Small intestine (tissue), 16 donors: ENCODE measurements at places on chromosomes 4 and X.

GRCh38 chr4:182827954-182828353 is 89.2 kb downstream of the DCTD start:
- no peak for DNase-seq

DNA sequence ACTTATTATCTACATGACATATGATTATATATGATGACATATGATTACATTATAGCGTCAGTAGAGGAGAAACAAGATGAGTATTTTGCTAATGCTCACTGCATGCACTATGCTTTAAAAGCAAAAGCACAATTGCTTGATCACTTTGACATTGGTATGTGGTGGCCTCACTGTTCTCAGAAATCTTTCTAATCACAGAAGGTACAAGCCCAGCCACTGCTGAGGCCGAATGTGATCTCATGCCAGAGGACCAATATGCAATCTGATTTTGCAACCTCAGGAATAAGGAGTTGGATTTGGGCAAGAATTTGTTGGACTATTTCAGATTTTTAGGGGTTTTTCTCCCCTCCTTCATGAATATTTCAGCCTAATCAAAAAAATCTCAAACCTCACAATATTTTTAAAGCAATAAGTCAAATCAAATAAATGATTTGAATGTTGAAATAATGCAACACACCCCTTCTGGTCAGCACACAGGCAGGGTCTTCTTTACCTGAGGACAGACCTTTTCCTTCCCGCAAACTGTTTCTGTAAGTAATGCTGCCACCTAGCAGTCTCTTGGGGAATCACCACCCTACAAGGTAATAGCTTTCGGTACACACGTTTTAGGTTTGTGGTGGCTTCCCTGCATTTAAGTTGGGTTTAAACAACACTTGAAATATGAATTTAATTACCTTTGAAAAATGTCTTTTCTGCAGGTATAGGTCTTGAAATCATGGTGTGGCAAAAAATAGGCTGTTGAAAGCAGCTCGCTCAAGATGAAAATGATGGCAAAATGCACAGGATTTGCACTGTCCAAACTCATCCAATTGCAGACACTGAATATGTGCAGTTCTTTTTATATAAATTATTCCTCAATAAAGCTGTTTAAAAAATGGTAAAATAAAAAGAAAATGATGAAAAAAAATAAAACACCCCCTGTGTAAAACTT is 4.8 kb upstream of the CXCL13 start:
- DNase-seq = peak; percentile 31

GRCh38 chrX:134654398-134655012 is 3.8 kb downstream of the PLAC1 start:
- DNase-seq = no peak

DNA sequence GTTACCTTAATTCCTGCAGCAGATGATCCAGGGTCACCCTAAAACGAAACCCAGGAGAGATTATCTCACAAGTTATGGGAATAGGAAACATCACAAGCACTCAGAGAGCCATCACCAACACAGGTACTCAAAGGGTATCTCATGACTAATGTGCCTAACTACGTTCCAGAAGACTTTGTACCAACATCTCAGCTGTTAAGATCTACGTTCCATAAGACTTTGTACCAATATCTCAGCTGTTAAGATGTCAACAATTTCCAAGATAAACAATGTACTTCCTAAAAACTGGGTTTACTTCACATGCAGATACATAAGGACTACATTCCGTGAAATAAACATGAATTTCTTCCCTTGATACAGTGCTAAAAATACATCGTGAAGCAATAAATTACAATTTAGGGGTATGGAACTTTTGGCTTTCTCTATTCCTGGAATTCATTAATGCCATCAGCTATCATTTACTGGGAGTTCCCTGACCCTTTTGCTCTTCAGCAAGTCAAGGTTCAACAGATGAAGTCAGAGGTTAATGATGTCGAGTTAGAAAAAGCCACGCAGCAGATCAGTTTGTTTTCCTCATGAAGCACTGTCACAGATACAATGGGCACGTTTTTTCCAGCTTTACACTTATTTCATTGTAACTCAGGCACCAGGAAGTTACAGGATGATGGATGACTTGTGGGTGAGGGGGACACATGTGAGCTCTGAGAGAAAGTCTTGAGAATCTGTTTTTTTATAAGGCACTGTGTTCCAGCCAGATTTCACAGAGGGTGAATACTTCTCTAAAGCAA is 127.0 kb upstream of the ETNPPL start:
- peak; percentile 81 for DNase-seq

DNA sequence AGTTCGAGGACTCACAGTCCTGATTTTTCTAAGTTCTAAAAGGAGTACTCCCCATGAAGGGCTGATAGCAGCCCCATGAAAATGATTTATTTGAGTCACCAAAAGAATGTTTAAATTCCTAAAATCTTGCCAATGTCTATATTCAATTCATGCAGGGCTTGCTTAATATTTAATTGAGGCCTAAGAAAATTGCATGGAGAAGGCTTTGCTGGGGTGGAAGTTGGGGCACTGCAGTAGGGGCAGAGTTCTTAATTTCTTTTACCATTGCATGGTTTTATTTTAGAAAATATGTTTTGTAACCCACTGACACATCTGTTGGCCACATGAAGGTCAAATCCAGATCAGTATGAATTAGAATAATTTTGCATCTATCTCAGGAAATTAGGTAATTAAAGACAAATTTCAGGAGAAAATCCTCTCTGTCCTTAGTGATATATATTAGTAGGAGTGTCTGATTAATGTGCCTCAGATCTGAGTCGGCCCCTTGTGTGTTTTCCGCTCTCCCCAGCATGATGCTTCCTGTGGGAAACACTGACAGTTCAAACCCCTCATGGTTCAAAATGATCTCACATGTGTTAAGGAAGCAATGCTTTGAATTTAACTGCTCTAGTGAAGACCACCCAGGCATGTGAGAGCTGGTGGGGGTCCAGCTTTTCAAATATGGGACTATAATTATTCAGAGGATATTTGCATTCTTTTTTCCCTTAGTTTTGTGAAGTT is 54.0 kb upstream of the EGFL6 start:
- DNase-seq = no peak

- DNase-seq = no peak
Observed at GRCh38 chr4:3183008-3183407, 66.0 kb upstream of the MSANTD1 start.

DNA sequence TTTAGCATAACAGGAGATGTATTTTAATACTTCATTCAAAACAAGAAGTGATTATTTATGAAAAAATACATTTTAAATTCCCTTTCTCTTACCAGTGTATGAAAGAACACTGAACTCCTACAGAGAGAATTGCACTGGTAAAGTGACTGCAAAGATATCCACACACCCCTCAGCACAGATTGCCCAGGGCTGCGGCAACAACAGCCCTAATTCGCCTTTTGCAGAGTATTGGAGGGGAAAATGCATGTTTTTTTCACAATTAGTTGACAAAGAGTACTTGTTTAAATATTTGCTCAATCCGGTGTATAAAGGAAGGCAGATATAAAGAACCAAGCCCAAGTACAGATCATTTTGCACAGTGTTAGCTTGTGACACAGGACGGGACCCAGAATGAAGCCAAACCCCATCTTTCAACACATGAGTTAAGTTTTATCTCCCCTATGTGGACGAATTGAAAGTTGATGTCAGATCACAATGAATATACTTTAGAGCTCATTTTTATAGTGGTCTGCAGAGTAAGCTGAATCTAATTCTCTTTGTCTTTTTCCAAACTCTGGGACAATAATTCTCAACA is 551.4 kb upstream of the IGFBP7 start:
- DNase-seq = no peak

DNA sequence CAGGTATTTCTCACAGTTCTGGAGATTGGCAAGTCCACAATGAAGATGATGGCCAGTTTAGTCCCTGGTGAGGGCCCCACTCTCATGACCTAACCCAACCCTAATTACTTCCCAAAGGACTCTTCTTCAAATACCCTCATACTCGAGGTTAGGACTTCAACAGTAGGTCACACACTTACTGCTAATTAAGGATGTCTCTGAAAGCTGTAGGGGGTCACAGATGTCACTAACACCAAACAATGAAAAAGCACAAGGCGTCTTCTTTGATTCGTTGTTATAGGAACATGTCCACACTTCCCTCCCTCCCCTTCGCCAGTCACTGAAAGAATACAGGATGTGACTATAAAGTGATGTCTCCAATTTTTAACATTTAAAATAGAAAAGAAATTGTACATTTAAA is 309.7 kb downstream of the PACRGL start:
- DNase-seq = no peak

GRCh38 chr4:69070590-69070989 is 25.7 kb upstream of the UGT2B7 start:
- DNase-seq = no peak

DNA sequence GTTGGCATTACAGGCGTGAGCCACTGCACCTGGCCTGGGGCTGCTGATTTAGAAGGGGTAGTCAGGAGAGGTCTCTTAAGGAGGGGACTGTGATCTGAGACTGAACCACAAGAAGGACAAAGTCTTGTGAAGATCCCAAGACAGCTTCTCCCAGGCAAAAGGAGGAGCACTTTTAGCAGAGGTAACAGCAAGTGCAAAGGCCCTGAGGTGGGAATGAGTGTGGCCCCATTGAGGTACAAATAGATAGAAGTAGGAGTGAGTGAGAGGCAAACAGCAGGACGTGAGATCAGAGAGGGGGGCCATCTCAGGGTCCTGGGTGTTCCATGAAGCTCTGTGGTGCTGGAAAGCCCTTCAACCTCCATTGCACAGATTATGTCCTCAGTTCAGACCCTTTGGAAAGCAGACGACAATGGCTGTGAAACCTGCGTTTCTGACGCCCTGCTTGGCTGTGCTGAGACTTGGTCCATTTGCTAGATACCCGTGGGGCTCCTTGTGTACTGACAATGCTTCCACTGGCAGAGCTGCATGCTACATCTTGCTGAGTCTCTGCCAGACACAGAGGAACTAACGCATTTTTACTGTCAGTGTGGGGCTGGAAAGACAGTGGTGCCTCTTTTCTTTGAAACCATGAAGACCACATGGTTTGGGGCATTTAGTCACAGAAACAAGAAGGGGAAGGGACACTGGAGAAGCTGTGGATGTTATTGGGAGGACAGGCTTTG is 1.3 kb upstream of the CCKAR start:
- no peak for DNase-seq

DNA sequence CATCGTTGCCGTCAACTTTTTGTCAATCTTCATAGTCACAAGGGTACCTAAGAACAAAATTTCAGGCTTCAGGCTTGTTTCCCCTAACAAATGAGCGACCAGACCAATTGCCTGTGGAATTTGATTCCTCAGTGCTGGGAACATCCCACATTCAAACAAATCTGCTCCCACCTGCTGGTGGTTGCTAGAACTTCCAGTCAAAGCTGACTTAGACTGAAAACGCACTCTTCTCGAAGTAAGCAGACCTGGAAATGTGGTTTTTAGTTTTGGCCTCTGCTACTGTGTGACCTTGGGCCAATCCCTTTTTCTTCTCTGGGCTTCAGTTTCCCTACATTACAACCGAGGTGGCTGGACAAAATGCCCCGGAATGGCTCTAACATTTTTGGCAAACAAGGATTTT is 1.8 kb upstream of the GABRQ start:
- peak; percentile 41 for DNase-seq

- no peak for DNase-seq
Observed at GRCh38 chr4:121720109-121720508, 23.3 kb upstream of the ANXA5 start.

- no peak for DNase-seq
Observed at GRCh38 chrX:132373610-132374009, 115.2 kb downstream of the MBNL3 start.

DNA sequence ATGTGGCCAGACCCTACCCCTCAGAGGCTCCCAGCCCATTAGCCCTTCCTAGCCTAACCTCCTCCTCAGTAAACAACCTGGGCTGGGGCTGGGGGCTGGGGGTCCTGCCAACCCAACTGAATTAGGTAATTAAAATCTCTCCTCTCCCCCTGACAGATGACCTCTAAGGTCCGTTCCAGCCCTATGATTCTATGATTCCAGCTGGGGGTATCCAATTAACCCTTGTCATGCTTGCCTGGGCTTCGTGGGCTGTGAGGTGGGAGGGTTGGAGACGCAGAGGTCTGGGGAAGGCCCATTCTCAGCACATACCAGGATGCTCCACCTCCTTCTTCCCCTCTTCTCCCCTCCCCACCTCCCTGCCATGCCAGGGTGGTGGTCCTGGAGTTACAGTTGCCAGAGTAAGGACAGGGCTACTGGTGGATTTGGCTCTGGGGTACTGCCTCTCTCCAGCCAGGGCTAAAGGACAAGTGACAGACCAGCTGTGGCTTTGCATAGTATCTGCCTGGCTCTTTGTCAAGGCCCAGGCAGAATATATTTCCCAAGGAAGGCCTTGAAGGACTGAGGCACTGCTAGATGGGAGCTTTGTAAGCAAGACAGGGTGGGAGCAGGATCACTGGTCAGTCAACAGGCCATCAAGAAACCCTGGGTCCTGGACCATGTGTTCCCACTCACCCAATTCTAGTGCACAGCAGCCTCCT is 82.1 kb downstream of the EFNB1 start:
- no peak for DNase-seq

DNA sequence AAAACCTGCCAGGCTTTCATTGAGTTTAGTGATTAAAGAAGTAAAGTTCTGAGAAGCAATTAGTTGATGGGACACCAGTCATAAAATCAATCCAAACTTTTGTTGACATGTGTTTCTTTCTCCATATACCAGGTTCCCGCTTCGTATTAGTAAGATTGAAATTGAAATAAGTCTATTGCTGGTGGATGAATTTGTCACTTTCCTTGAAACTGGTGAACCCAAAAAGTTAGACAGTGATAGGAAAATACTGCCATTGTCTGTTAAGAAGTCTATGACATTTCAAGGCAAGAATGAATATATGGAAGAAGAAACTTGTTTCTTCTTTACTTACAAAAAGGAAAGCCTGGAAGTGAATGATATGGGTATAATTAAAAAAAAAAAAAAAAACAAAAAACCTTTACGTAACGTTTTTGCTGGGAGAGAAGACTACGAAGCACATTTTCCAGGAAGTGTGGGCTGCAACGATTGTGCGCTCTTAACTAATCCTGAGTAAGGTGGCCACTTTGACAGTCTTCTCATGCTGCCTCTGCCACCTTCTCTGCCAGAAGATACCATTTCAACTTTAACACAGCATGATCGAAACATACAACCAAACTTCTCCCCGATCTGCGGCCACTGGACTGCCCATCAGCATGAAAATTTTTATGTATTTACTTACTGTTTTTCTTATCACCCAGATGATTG is at the start of gene CD40LG:
CD40LG (plus strand) TSS at position 482 of the 684 bp plus-strand sequence; CDS start at position 573, 91 bp downstream.
- DNase-seq = no peak

- peak; percentile 27 for DNase-seq
Observed at GRCh38 chrX:109843963-109844751, 111.1 kb upstream of the ACSL4 start.

DNA sequence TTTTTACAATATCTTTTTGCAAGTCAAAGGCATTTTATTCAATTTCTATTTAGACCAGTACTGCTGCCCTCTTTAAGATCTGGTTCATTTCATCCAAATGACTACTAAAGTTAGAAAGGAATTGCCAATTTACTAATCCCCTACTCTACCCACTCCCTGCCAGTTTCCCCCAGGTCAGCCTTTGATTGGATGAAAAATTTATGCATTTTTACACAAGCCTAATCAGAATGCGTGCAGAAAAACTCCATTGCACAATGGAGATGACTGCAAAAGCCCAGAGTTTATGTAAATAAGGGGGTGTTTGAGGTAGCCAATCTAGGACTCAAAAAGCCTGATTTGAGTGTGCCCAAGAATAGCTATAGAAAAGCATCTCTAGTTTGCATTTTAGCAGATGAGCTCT is 310.6 kb downstream of the PABPC4L start:
- DNase-seq = no peak
